Muscle of leg (tissue), 16 donors: ENCODE measurements at places on chromosomes 7 and 10.

DNA sequence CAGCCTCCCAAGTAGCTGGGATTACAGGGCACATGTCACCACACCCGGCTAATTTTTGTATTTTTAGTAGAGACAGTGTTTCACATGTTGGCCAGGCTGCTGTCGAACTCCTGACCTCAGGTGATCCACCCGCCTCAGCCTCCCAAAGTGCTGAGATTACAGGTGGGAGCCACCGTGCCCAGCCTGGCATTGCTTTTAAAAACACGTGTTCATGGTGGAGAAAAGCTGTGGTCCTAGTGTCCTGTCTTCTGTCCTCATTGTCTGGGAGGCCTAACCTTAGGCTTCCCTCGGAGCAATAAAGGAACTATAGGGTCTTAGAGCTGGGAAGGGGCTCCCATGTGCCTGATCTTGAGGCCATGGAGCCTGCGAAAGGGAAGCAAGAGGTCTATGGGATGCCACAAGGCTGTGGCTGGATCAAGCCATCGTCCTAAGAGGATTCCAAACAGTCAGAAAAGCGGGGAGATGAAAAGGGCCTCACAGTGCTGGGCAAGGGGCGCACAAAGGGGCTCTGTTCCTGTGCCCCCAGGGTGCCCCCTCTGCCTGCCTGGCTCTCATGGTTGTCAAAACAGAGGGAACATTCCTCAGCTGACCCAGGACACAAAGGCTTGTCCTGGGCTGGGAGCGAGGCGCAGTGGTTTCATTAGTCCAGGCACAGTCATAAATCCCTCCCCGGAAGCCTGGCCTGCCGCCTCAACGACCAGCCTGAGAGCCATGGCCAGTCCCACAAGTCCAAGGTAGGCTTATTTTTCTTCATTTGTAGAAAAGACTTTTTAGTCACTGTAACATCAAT is 106.6 kb upstream of the TNS3 start:
- no peak for DNase-seq

GRCh38 chr10:601660-601963 is 87.9 kb downstream of the DIP2C start:
- no peak for DNase-seq

DNA sequence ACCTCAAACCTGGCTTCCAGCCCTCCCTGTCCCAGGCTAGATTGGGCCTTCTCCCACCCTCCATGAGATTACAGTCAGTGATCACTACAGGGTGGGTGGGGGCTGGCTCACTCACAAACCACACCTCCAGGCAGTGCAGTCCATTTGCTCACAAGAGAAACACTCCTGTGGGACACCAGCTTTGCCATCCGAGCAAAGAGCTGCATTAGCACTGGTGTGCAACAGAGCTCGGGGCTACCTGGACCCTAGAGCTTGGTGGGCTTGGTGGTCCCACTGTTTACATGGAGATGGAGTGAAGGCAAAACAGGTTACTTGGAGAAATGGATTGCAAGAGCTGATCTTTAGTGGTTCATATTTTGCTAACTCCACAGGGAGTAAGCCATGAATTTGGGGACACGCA is 451.7 kb upstream of the ZMIZ1 start:
- DNase-seq, result no peak

GRCh38 chr10:96352582-96352981 is 6.2 kb downstream of the OPALIN start:
- DNase-seq, result no peak

DNA sequence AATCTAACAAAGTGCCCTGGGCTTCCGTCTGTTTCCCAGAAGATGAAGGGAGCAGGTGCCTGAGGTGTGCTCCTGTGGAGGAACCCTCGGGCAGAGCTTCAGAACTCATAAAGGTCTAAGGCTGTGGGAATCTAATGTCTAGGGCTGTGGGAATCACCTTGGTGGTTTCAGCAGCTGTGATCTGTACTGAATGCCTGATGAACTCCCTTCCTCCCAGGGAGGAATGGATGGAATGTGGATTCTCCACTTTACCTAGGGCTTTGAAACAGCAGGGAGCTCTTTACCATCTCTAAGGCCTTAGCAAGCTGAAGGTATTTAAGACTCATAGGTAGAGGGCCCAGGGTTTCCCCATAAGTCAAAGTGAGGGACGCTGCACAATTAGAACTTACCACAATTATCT is 36.0 kb upstream of the SEMA3E start:
- DNase-seq, result no peak

GRCh38 chr7:8638076-8638475 is 204.7 kb downstream of the NXPH1 start:
- DNase-seq, result peak; percentile 26

DNA sequence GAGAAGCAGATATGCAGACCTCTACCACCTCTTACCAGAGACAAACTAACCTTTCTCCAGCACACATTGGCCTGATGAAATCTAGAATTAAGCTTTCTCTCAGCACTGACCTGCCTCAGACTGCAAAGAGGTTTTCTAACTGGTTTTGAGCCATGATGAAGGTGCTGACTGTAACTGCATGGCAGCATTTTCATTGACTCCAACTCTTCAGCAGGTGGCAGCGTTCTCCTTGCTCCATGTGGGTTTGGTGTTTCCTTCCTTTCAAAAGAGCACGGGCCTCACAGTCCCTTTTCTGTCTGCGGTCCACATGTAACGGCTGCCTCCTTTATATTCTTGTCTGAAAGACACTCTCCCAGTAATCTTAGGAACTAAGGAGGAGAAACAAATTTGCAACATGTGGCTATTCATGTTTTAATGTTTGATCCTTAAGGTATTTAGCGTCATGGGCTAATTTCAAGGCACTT is 12.6 kb downstream of the KLLN start:
- DNase-seq, result peak; percentile 79

- no peak for DNase-seq
Measured at GRCh38 chr10:101780187-101780817, 2.9 kb downstream of the NPM3 start.

GRCh38 chr7:121561717-121562116 is 165.6 kb upstream of the FAM3C start:
- DNase-seq, result no peak

- DNase-seq, result no peak
Measured at GRCh38 chr7:37174460-37174859, 274.2 kb downstream of the ELMO1 start.

GRCh38 chr7:40232242-40232893 is 97.6 kb downstream of the SUGCT start:
- peak; percentile 80 for DNase-seq

- no peak for DNase-seq
Measured at GRCh38 chr7:51267169-51267568, 49.4 kb downstream of the COBL start.

- DNase-seq, result no peak
Measured at GRCh38 chr7:152158801-152159587, 133.5 kb downstream of the GALNT11 start.

DNA sequence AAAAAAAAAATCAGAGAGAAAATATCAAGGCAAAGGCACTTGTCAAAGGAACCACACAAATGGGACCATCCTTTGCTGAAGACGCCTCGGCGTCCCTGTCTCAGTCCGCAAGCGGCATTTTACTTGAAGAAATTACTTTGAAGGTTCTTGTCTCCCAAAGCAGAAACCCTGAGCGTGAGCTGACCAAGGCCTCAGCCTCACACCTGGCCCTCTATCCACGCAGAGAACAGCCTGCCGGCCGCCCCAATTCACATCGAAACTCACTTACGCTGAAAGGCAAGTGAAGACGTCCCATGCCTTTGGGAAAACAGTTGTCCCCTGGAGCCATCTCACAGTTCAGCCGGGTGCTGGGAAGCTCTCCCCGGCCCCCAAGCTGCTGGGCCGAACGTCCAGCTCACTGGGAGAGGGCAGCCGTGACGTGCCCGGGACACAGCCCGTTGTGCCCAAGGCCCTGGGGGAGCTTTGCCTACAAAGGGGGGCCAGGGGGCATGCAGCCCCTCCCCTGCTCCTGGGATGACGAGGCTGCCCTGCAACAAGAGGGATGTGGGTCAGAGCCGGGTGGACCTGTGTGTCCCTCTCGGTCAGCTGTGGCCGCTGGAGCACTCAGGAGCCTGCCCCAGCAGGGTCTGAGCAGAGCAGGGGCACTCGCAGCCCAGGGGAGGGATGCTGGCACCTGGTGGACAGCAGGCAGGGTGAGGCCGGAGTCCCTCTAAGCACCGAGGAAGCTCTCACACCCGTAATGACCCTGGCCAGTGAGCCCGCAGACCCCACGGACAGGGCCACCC is 49.6 kb upstream of the PDGFA start:
- no peak for DNase-seq

GRCh38 chr7:157930441-157930840 is 593.6 kb downstream of the DNAJB6 start:
- DNase-seq, result no peak

DNA sequence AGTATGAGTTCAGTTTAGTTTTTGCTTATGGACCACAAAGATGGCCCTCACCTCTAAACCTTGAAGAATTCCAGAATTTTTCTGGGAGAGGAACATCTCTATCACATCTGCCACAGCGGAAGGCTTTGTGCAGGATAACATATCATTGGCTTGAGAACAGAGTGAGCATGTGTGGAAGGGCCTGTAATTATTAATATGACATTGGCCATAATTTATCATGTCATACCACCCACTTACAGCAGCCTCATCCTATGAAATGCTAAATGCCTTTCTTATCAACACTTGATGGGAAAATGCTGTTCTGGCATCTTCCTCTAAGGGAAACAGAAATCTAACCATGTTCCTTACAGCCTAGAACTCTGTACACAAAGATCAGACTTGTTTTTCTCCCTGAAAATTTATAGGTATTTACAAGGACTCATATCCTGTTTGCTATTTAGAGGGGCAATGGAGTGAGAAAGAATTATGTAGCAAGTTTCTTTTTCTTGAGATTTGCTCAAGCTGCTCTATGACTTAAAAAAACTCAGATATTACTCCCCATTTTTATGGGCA is 817.3 kb downstream of the LRMDA start:
- DNase-seq, result no peak
